Foreskin fibroblast (primary cell): ENCODE measurements at places on chromosomes 5 and 9.
A peak's percentile ranks its signal among the peaks of the same experiment; 100 is the strongest.

- no peak for DNase-seq
Observed at GRCh38 chr9:16363916-16364315, 506.6 kb downstream of the BNC2 start.

GRCh38 chr5:123500471-123500870 is 11.5 kb upstream of the CSNK1G3 start:
- DNase-seq: no peak

GRCh38 chr9:114178756-114179450 is 23.6 kb downstream of the COL27A1 start:
- no peak for DNase-seq

DNA sequence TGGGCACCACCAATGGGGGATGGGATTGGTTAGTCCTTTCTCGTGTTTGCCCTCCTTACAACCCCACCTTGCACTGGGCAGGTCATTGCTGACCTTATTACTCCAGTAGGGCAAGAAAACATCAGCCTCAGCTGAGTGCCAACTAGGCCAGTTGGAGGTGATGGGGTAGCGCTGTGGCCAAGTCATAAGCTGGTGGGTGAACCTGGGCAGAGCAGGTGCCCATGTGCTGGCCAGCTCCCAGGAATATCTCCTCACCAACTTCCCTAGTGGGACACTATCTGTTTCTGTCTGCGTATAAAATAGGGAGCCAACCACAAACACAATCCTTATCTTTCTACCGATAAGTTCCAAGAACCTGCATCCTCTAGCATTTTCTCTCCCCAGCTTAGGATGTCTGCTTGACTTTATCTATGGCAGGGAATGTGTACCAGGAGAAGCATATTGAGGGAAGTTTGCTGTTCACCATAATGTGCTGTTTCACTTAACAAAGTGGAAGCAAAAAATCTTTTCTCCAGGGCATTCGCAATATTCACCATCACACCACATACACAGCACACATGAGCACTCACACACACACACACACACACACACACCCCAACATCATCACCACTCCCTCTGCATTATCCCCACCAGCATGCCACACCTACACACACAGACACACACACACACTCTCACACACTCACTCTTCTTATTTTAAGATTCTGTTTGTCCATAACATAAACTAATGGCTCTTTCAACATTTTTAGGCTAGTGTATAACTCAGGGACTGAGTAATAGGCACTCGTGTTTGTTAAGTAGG is 390.0 kb downstream of the ENC1 start:
- no peak for DNase-seq

DNA sequence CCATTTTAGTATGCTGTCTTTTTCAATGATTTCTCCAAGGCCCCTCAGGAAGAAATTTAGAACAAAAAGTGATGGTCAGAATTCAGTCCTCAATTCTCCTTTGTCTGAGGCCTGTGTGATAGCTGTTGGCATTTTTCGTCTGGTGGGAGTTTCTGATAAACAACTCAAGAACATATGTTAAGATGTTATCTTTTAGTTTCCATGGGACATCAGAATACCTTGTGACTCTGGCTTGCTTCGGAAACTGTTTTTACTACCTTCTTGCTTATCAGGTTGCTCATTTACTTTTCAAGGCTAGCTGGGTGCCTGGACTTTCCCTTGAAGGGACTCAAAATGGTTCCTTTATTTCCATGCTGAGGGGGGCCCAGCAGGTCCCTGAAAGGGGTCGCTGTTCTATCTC is 97.2 kb downstream of the INVS start:
- DNase-seq: no peak

DNA sequence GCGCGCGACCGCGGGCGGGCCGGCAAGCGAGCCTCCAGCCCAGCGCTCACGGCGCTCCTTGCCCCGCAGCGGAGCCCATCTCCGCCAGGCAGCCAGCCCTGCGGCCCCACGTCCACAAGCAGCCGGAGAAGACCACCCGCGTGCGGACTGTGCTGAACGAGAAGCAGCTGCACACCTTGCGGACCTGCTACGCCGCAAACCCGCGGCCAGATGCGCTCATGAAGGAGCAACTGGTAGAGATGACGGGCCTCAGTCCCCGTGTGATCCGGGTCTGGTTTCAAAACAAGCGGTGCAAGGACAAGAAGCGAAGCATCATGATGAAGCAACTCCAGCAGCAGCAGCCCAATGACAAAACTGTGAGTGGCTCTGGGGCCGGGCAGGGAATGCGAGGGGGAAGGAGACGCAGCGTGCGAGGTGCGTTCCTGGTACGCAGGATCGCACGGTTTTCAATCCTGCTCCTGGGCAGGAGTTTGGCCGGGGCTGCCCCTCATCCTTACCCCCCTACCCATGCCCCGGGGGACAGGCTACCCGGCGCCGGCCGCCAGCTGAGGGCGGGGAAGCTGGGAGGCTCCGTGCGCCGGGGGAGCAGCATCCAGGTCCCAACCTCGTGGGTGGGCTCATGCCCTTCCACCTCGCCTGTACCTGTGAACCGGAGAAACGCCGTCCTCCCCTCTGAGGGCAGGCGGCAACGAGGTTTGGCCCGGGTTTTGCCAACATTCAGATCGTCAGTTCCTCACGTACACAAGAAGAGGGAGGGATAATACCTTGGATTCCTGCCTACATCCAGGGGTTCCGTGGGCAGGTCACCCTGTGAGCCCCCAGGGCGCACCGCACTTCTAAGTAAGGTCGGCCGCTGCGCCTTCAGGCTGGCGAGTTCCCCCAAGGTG is 6.6 kb downstream of the ISL1 start:
- DNase-seq: peak; percentile 89

DNA sequence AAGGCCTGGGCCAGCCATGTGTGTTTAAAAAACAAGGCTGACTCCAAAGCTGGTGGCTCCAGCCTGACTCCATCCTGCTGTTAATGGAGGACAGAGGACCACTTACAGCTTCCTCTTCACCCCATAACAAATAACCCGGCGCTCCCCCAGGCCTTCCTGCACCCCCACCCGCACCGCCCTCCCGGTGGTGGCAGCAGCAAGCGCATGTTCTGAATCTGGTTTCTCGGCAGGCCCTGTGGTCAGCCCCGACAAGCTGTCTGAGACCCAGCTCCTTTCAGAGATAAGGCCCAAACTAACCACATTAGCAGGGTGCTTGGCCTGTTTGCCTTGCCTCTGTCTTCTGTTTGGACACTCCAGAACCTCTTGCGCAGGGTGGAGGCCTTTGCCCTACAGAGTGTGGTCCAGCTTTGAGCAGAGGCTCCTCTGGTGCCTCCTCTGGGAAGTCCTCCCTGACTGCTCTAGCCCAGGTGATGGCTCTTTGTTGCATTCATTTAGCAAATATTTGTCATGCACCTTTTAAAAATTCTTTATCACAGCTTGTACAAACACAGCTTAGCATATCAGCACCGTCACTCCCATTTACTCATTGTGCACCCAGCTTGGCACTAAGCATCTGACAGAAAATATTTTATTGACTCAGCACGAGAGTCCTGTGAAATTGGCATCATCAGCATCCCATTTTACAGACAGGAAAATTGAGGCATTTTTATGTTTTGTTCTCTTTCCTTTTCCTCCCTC is 78.4 kb downstream of the NDFIP1 start:
- no peak for DNase-seq

- DNase-seq: no peak
Observed at GRCh38 chr5:167816354-167816753, 475.1 kb upstream of the WWC1 start.

GRCh38 chr9:7982907-7983306 is 183.3 kb upstream of the DMAC1 start:
- no peak for DNase-seq

- DNase-seq: no peak
Observed at GRCh38 chr5:68465133-68465532, 249.6 kb downstream of the PIK3R1 start.

DNA sequence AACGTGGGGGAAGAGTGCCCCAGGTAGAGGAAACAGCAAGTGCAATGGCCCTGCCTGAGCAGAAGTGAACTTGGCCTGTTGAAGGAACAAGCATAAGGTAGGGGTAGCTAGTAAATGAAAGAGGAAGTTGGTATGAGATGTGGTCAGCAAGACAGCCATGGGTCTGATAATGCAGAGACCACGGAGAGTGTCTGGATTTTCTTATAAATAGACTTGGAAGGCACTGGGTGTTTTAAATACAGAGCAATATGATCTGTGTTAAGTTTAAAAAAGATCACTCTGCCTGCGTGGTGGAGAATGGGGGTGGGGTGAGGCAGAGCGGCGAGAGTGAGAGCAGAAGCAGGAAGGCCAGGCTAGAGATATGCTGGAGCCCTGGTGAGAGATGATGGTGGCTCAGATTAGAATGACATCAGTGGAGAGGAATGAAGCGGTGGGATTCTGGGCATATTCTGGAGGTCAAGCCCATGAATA is 4.2 kb downstream of the ADAM19 start:
- DNase-seq: no peak

DNA sequence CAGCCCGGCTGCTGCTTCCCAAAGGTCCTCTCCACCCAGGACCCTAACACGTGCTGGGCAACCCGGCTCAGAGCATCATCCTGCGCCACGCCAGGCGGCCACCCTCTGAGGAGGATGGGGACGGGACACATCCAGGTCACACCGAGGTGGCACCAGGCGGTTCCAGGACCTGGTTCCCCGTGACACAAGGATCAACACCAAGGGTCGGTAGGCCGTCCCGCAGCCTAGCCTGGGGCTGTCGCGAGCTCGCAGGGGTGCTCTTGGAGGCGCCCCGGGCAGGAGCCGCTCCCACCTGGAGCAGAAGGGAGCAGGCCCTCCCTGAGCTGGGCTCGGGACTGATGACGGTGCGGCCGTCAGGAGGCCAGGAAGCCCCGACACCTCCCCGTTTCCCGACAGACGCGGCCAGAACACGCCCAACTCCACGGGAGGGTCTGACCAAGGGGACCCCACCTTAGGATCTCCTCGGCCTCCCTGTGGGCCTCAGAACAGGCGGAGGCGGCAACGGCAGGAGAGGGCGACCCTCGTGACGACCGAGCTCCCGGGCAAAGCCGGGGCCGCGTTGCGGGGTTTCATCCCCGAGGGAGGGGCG is 6.3 kb downstream of the EXD3 start:
- DNase-seq: no peak

GRCh38 chr5:8851101-8851500 is 694.8 kb downstream of the SEMA5A start:
- DNase-seq: no peak

- peak; percentile 93 for DNase-seq
Observed at GRCh38 chr9:125200216-125201047, at the start of gene RABEPK. RABEPK (plus strand) TSS chr9:125200542; CDS start chr9:125203014, 2,472 bp downstream.

- DNase-seq: no peak
Observed at GRCh38 chr5:141834331-141834730, 43.9 kb downstream of the PCDH1 start.

DNA sequence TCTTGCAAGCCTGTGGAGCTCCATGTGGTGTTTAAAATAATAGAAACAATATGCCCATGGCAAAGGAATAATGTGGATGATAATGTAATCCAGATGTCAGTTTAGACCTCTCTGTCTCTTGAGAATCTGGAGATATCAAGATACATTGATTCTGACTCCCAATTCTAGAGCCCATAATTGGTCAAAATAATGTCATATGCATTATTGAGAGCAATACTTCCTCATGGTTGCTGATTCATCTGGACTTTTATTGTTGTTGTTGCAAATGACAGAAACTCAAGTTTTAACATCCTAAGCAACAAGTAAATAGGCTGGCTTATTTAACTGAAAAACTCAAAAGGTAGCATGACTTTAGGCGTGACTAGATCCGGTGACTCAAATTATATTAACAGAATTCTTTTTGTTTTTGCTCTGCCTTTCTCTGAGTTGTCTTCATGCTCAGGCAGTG is 152.1 kb downstream of the PCSK1 start:
- peak; percentile 37 for DNase-seq
